Vagina (tissue), 2 donors: ENCODE measurements at places on chromosomes 2 and 18.

DNA sequence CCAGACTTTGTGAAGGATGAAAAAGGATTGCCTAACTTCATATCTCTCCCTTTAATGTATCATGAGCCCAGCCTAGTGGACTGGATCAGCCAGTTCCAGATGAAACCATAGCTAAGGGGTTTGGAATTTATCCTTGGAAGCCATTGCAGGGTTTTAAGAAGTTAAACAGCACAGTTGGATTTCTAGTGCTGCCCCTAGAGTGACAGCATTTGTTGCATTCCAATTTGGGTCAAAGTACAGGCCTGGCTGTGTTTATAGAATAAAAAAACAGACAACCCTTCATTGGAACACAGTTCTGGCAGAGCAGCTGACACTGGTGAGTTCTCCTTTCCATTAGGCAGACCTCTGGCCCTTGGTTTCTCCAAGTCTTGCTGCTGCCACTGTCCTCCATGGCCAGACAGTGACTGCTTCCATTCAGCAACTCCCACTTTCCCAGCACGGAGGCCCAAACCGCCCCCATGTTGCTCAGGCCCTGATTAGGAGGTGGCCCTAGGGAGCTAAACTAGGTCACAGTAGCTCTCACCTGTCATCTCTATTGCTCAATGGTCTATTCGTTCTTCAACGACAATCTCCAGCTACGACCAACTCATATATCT, 8.0 kb downstream of the GPR39 start:
- peak; percentile 85 for DNase-seq

DNA sequence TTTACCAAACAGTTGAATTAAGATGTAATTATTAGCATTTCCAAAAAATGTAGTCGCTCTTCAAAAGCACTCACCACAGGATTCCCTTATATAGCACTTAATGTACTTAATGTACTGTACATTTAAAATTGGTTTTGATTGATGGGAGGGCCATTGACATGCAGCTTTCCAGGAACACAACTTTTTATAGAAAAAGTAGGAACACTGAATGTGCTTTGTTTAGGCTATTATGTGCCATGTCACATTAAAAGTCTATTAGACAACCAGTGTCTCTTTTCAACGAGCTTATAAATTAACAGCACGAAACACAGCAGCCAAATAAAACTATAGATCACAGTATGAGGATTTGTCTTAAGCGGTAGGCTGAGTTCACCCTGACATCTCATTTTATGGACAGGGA, 301.1 kb downstream of the PRKCE start:
- DNase-seq, result no peak

DNA sequence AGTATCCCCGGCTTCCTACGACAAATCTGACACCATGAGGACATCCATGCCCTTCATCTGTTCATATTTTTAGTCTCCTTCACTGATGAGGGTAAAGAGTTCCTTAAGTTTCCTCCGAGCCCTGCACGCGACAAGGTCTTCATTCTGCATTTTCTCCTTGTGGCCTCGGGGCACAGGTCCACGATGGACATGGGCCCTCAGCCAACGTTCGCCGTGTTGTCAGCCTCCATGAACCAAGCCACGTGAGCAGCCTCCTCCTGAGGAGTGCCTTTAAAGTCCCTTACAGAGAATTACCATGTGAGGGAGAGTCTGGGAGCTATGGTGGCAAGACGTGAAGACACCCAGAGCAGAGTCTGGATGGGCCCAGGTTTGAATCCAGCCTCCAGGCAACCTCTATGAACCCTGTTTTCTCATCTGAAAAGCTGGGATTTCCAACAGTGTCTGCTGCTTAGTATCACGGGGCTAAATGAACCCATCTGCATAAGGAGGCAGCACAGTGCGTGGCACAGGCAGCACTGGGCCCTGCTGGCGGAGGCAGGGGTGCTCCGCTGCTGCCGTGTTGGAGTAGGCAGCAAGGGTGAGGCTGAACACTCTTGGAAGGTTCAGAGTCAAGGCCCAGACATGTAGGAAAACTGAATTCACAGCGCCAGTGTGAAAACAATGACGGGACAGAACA, 54.1 kb downstream of the EIPR1 start:
- no peak for DNase-seq

- no peak for DNase-seq
These were observed 369.0 kb downstream of the EPHA4 start for GRCh38 chr2:221203125-221203524.

DNA sequence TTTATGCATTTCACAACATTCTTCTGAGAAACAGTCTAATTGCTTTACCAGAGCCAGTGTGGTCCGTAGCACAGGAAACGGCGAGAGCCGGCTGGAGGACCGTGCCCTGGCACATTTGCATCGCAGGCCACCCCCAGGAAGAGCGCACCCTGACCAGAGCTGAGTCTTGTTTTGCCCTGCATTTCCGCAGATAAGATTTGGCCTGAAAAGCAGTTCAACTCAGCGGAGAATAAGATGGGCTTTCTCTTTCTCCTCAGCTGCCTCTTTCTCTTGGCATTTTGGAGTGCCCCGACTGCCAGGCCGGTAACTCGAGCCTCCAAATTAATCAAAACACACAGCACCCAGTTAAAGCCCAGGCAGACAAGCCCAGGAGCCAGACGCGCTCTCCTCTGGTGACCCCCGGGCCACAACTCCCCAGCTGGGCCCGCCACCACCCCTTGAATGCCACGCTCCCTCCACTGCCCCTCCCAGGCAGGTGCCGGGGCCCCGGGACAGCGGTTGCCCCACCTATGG, 464 bp downstream of the COL4A4 start:
- DNase-seq, result no peak

- DNase-seq, result no peak
These were observed 148.0 kb downstream of the LDLRAD4 start for GRCh38 chr18:13366541-13366940.

DNA sequence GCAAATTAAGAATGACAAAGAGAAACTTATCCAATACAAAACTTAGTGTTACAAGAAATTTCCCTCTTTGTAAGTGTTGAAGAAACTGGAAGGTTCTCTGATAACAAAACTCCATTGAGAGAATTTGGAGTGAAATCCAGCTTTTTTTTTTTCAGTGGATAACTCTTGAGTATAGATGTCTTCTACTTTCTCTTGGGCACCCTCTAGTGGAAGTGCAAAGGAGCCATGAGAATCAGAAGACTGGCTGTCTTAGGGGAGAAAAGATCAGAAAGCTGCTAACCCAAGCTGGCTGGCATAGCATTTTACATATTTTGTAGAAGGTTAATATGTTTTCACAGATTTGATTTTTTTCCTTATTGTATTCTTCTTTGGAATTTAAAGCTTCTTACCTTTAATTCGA, 138.8 kb upstream of the SATB2 start:
- no peak for DNase-seq

DNA sequence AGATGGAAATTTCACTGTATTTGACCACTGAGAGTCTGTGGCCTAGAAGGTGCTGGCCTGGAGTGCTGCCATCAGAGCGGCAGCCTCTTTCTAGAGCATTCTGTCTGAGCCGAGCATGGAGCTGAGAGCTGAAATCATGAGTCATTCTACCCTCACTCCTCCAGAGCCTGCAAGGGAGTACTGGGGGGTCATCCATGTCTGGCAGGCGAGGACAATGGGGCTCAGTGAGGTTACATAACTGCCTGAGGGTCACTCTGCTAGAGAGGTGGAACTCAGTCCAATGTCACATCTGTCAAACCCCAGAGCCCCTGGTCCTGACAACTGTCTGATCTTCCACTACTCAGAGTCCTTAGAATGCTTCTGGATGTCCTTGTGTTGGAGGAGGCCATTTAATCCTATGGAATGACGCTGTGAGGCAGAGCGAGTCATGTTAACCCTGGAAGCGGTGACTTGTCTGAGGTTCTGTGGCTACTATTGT, 65.3 kb downstream of the HAUS1 start:
- no peak for DNase-seq

DNA sequence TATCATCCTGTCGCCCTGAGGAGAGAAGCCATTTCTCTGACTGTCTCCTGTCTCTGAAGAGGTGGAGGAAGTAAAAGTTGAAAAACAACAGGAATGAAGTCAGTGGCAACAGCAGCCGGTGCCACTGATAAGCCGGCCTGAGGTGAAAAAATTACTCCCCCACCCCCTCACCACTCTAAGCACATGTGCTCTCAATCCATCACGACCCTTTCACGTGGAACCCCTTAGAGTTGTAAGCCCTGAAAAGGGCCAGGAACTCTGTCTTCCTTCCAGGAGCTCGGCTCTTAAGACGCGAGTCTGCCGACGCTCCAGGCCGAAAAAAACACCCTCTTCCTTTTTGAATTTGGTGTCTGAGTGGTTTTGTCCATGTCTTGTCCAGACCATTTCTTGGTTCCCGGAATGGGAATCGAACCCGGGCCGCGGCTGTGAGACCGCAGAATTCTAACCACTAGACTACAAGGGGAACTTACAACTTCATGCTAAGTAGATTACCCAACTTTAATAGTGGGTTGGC, 40.7 kb upstream of the TRIM43 start:
- no peak for DNase-seq

GRCh38 chr2:97935719-97936161, 60.0 kb downstream of the TMEM131 start:
- DNase-seq, result no peak

GRCh38 chr2:63486861-63487290, 101.4 kb downstream of the WDPCP start:
- DNase-seq, result no peak

DNA sequence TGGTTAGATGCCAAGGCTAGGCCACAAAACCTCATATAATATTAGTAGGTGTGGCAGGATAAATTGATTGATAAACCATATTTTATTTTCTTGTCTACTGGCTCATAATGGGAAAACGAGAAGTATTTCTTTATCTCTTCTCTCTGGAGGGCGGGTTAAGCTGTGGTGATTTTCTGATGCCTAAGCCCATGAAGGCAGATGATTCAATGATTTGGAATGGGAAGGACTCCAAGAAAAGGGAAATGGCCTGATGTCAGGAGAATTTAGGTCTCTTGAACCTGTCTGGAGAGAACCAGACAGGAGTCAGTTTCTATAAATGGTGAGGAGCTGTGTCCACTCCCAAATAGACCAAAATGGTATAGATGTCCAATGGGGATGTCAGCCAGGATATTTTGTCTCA, 18.7 kb upstream of the MAP4K3 start:
- DNase-seq, result no peak

DNA sequence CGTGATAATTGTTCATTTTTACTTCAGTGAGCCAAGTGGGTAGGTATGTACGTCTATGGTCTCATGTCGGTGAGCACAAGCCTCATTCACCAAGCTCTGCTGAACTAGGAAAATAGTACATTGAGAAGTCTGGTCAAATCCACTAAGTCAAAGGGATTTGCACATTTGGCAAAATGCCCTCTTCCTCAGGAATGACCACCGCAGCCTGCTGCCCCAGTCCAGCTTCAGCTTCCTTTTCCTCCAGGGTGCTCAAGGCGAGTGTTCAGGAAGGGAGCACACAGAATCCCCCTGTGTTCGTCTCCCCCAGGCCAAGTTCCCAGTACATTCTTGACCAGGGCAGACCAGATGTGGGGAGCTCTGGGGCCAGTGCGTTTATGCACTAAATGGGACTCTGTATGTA, 23.0 kb downstream of the TCF7L1 start:
- DNase-seq, result no peak

DNA sequence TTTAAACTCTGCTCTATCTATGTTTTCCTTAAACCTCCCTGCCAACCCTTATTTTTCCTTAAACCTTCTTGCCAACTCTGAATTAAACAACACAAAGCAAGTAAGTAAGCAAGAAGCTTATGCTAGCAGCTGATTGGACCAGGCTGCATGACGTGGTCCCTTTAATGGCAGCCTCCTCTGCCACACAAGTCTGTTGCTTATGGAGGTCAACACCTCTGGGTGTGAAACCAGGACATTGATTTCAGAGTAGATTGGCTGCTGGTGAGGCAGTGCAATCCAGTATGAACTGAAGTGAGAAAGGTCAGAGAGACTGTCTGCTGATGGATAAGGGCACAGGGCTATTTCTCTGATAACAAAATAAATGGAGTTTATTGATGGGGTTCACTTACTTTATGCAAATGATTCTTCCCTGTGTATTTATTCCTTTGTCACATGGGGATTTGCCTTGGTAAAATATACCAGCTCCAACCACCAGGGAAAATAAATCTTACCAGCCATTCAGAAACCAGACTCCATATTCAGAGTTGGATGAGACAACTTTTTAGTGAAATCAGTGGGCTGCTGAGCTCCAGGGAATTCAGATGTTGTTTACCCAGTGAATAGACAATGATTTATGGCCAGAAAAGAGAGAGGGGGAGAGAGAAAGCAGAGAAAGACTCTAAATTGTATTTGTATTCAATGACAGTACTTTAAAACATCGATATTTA, 112.2 kb upstream of the NCKAP5 start:
- no peak for DNase-seq

GRCh38 chr18:55593888-55594287, 5.9 kb upstream of the TCF4 start:
- no peak for DNase-seq

DNA sequence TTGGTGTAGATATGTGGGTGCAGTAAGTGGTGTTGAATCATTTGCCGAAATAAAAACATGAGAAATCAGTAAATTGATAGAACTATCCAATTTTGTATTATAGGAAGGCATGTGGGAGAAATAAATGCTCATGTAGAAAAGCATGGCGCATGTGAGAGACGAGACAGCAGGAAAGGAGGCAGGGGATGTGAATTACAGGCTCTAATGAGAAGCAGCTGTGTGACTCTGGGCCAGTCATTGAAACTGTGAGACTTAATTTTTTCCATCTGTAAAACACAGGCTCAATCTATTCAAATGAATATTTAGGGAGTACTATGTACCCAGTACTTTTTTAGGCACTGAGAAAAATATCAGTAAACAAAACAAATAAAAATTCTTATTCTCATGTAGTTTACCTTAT, 42.6 kb upstream of the MAP3K20 start:
- DNase-seq, result no peak

GRCh38 chr2:44572196-44572900, 210.6 kb downstream of the CAMKMT start:
- DNase-seq, result no peak

- DNase-seq, result no peak
These were observed 198.7 kb downstream of the PTGR3 start for GRCh38 chr18:75010278-75010677.

- no peak for DNase-seq
These were observed 76.0 kb downstream of the TGIF1 start for GRCh38 chr18:3525870-3526420.

- peak; percentile 61 for DNase-seq
These were observed 72.1 kb downstream of the ASB1 start for GRCh38 chr2:238498691-238499295.

GRCh38 chr2:84963692-84964405, 7.1 kb upstream of the KCMF1 start:
- DNase-seq, result no peak

- DNase-seq, result no peak
These were observed 46.0 kb upstream of the SERTAD2 start for GRCh38 chr2:64699712-64700111.

GRCh38 chr2:42927334-42928160, 135.2 kb upstream of the HAAO start:
- no peak for DNase-seq

- DNase-seq, result no peak
These were observed 766.2 kb upstream of the TMEFF2 start for GRCh38 chr2:192960945-192961344.

DNA sequence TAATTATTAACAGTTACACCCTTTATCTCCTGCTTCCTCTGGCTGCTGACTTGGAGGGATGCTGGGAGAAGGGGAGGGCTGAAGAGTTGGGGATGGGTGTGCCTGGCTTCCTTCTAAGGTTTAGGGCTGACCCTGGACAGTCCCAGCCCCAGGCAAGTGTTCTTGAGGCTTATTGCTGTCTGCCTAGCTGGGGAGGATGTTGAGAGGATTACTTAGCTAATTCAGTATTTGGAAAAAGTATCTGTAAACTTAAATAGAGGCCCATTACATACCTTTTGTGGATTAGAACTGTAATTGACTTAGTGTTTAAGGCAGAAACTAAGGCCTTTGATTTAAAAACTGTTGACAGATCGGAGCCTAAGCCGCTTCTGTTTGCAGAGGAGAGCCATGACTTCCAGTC, 67.6 kb downstream of the AGAP1 start:
- DNase-seq, result no peak
